Fibroblast of the conjunctiva (primary cell): ENCODE measurements at places on chromosomes 7 and 10.
A peak's percentile ranks its signal among the peaks of the same experiment; 100 is the strongest.

DNA sequence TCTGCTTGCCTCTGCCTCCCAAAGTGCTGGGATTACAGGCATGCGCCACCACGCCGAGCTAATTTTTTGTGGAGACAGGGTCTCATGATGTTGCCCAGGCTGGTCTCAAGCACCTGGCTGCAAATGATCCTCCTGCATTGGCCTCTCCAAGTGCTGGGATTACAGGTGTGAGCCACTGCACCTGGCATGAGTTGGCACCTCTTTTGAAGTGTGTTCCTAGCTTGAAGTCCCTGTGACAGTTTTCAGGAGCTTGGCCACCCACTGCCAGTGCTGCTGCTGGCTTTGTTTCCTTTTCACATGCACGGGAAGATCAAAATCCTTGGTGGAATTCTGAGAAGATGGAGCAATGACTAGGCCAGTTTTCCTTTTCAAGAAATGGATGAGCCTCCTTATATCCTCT, 126.3 kb downstream of the NRP1 start:
- no peak for DNase-seq

DNA sequence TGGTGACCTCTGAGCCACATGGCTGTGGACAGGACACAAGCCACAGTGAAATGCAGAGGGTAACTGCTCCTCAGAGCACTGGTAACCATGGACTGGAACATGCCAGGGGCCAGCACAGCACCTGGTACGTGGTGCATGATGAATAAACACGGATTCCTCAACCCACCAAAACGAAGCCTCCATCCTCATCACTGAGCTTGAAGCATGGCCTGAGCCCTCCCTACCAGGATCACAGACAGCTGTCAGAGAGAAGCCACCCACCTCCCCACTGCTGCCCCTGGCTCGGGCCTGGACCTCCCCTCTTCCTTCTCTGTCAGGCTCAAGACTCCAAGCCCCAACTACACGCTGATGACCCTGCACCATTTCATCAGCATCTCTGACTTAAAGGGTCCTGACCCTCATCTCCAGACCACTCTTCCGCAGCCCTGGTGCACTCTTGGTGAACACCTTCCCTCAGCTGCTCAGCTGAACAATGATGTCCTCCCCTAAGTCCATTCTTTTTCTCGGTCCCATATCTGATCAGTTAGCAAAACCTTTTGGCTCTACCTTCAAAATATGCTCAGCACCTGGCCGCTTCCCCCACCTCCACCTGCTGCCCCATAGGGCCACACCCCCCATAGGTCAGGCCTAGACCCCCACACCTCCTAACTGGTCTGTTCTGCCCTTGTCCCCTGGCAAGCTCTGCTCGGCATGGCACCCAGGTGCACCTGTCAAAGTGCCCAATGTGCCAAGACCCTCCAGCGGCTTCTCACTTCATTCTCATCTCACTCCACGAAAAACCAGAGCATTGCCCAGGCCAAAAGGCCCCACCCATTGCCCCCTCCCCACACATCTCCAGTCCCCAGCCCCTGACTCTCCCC, 141.1 kb downstream of the MAPK8 start:
- DNase-seq: no peak

GRCh38 chr7:12456506-12456905, 52.8 kb upstream of the VWDE start:
- no peak for DNase-seq

DNA sequence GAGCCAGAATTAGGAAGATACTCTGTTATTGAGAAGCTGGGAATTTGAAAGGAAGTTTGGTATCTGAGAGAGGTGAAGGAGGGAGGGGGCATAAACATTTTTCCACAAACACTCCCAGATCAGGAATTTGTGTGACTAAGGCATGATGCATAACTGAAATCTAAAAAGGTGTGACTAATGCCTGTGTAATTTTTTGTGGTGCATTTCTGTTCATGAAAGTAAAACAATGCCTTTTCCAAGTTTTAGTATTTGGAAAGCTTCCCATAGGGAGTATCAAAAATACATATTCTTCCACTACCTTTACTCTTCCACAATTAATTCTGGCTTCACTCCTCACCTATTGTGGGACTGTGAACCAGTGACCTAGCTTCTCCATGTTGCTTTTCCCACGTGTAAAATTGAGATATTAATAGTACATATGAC, 56.4 kb upstream of the CAV2 start:
- peak; percentile 85 for DNase-seq

DNA sequence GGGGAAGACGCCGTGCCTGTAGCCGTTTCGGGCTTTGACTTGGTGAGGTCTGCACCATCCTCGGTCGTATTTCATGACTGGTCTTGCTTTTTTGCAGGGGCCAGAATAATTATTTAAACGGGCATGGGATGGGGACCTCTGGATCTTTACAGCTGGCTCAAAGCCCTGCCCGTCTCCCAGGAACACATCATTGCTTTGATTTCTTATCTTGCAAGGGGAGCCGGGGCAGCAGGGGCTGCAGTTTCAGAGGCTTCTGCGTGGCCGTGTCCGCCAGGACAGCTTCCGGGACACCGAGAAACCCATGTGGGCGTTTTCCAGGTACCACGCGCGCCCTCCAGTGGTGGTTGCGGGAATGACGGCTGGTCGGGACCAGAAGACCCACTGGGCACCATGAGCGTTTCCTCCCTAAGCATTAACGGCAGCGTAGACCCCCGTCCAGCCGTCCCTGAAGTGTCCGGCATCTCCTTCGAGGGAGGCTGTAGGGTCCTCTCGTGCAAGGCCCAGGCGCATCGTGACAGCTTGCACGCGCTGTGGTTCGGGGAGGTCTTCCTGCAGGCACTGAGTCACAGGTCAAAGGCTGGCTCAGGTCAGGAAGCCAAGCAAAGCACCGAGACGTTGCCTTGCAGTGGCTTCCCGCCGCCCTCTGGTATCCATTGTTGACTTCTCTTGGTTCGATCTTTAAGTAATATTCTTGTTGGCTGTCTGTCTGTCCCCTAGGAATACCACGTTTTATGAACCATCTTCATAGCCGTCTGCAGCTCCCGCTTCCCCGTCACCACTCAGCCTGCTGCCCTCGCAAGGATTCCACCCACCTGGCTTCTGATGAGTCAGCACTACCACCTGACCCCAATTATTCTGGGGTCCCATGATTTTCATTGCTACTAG, 16.2 kb upstream of the ZFAND2A start:
- peak; percentile 55 for DNase-seq

DNA sequence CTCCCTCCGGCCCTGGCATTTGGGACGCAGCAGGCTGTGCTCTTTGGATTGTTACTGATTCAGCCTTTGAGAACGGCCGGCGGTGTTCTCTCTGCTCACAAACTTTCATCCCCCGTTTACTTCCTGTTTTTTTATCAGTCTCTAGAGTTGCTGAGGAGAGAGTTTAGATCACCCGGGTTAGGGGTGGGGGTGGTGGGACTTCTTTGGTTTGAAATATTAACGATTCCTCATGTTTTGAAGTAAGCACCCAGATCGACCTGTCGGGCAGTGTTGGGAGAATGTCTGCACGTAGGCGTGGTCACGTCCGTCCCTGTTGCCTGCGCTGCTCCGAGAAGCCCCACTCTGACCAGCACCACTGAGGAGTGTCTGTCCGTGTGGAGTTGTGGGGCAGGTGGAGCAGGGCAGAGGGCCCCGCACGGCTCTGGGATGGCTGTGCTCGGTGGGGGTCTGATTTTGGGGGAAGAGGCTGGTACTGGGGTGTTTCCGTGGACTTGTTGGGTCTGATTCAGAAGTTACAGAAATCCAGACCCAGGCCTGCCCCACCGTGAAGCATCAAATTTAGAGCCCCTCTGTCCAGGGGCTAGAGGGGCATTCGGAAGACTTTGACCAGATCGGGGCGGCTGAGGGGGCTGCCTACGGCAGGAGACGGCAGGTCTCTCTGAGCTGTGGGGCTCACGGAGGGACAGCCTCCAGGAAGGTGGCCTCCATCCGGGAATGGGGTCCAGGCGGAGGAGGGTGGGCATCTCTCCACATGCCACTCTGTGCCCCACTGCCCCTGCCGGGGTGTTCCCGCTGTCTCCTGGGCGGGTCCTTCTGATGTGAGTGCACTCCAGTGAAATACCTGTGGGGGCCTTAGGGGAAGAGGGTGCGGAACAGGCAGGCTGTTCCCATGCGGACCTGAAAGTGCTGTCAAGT, 7.4 kb downstream of the INPP5A start:
- no peak for DNase-seq

DNA sequence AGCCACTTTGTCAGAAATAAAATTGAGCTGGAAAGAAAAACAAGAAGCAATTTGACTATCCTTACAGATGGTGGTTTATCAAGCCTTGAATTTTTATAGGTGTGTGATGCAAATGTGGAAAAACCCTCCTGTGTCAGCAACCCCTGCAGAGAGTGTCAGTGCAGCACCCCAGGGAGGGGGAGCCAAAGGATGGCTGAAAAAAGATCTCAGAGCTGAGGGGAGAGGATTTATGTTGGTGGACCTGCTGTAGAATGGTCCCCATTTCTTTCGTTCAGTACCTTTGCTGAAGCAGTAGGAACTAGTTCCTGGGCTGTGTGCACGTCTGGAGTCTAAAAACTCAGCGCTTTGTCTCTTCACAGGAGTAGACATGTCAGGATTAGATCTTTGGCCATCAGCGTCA, 239.0 kb downstream of the PHTF2 start:
- DNase-seq: no peak

GRCh38 chr10:53013201-53013810, 240.7 kb upstream of the MBL2 start:
- DNase-seq: no peak

DNA sequence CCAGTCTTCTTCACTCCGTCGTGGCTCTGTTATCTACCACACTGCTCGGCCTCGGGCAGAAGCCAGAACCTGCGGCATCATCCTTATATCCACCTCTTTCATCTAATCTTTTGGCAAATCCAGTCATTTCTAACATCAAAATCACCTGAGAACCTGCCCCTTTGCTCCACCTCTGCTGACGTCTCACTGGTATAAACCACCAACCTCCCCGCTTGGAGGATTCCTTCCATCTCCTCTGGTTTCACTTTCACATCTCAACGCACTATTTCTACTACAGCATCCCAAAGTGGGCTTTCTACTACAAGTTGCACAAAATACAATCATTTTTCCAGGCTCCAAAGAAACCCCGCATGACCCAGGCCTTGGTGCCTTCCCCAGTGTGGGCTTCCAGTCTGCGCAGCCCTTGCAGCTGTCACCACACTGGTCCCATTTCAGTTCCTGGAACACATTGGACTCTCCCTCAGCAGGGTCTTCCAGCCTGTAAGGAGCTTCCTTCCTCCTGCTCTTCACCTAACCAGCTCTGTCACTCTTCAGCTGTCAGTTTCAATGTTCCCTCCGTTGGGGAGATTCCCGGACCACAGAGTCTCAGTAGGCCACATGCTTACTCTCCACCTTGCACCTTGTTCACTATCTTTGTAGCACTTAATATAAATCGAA, 85.0 kb downstream of the PRKCQ start:
- DNase-seq: no peak

- no peak for DNase-seq
Measured at GRCh38 chr7:91852263-91852741, 28.2 kb downstream of the MTERF1 start.

GRCh38 chr7:150897502-150898474, 45.5 kb downstream of the AOC1 start:
- DNase-seq: no peak

- no peak for DNase-seq
Measured at GRCh38 chr7:11237742-11238141, 264.1 kb downstream of the PHF14 start.

DNA sequence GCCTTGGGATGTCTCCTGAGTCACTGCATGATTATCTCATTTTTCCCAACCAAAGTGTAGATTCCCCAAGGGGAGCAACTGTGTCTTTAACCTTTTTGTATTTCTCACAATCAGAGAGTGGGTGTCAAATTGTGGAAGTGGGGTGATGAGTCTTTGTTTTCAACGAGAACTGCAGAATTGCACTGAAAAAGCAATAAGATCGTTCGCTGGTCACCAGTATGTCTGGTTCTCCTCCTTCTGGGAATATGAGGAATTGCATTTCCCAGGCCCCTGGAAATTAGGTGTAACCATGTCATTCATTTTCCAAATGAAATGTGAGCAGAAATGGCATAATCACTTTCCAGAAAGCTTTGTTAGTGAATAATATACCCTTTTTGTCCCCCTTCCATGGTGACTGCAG, 326.9 kb downstream of the GPAM start:
- DNase-seq: no peak

- DNase-seq: peak; percentile 71
Measured at GRCh38 chr10:117375360-117376178, at the start of gene PDZD8. TSS of gene PDZD8 (minus strand) at chr10:117375440. CDS start at chr10:117375227, 213 bp downstream.

DNA sequence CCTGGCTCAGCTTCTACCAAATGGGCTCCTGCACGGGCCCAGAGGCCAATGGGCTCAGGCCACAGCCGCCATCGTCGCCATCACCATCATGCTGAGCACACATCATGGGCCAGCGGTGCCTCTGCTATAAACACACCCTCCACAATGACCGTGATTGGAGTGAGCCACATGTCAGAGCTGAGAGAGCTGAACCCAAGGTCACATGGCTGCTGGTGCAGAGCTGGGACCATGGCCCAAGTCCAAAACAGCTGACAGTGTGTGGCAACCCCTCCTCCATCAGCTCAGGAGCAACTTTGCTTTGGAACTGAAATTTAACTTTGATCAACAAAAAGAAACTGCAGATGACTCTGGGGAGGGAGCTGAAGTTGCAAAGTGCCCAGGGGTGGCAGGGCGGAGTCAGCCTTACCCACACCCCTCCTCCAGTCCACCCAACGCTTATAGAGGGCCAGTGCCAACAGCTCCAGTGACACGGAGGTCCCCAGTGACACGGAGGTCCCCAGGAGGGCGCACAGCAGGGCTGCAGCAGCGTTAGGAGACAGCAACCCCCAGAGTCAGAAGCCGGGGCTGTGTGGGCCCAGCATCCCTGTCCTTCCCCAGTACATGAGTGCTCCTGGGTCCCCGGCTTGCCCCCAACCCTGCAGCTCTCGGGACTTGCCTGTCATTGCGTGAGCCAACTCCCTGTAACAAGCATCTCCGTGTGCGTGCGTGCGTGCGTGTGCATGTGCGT, 249.6 kb downstream of the ELFN1 start:
- DNase-seq: no peak

DNA sequence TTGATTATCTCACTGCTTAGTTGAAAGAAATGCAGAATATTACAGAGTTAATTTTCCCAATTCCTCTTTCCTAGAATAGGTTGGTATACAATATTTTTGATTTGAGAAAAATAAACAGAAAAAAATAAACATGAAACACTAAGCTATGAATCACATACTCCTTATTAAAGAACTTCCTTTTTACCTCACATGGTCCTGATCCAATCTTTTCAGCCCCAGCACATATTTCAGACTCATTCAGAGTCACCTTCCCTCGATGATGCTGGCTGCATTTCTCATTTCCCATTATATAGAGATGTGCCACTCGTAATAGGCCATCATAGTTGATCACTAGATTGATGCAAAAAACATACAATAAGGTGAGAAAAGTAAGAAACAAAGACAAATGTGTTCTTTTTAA, 64.6 kb downstream of the HGF start:
- no peak for DNase-seq

DNA sequence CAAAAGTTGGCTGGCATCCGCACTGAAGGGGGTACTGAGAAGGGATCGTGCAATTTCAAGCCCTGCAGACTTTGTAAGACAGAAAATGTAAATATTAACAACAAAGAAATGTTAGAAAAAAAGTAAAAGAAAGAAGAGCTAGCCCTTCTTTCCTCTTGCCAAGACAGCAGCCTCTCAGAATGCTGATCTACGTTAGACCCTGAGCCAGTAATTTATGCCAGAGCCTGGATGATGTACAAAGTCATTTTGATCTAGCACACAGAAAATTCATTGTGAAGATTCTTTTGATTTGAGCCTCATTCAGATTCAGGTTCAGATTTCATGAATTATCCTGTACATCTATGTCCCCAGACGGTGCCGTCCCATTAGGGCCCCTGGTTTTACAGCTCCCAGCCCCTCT, 105.2 kb downstream of the PRKCQ start:
- DNase-seq: no peak

GRCh38 chr7:122487131-122487530, 182.6 kb upstream of the FEZF1 start:
- DNase-seq: no peak
